ENCODE measurements at places on chromosomes 12 and 14. TPM values are rescaled to one million over a fixed set of nuclear protein-coding genes. Genes with fewer than 3 reads are reported as not detected.
A peak's percentile ranks its signal among the peaks of the same experiment; 100 is the strongest.

B3GNT4 gene
- total RNA-seq, result 1.4 TPM

SLC22A17 gene
- 39.4 TPM for total RNA-seq

HCAR2 gene
- not detected for total RNA-seq

PPP4R4 gene
- total RNA-seq, result 9.6 TPM

HNF1A gene
- total RNA-seq, result not detected

GRCh38 chr12:117105902-117106301 lies 6.7 kb upstream of the TESC start:
- H3K4me1 ChIP-seq, result no peaks in the 10 kb centered on the region
- no peak overlapping the region for H3K27ac ChIP-seq
- no peak for DNase-seq
- no peak overlapping the region for H3K4me3 ChIP-seq
- H3K36me3 ChIP-seq, result no peaks in the 10 kb centered on the region

GRCh38 chr14:57533214-57533613 lies 39.6 kb upstream of the CCDC198 start:
- H3K27ac ChIP-seq, result no peak overlapping the region
- H3K4me1 ChIP-seq, result no peaks in the 10 kb centered on the region
- H3K36me3 ChIP-seq, result no peaks in the 10 kb centered on the region
- H3K27me3 ChIP-seq, result no peaks in the 10 kb centered on the region
- DNase-seq, result no peak

GRCh38 chr14:90828642-90829487 lies 12.6 kb upstream of the TTC7B start:
- no peak overlapping the region for H3K4me3 ChIP-seq
- no peak overlapping the region for H3K27ac ChIP-seq
- no peaks in the 10 kb centered on the region for H3K36me3 ChIP-seq
- peaks cover 10% of the 10 kb centered on the region for H3K27me3 ChIP-seq
- no peak for DNase-seq

GRCh38 chr14:38238878-38239277 lies 17.0 kb downstream of the CLEC14A start:
- no peaks in the 10 kb centered on the region for H3K27me3 ChIP-seq
- H3K4me1 ChIP-seq, result no peaks in the 10 kb centered on the region
- no peak overlapping the region for H3K4me3 ChIP-seq
- DNase-seq, result no peak

DNA sequence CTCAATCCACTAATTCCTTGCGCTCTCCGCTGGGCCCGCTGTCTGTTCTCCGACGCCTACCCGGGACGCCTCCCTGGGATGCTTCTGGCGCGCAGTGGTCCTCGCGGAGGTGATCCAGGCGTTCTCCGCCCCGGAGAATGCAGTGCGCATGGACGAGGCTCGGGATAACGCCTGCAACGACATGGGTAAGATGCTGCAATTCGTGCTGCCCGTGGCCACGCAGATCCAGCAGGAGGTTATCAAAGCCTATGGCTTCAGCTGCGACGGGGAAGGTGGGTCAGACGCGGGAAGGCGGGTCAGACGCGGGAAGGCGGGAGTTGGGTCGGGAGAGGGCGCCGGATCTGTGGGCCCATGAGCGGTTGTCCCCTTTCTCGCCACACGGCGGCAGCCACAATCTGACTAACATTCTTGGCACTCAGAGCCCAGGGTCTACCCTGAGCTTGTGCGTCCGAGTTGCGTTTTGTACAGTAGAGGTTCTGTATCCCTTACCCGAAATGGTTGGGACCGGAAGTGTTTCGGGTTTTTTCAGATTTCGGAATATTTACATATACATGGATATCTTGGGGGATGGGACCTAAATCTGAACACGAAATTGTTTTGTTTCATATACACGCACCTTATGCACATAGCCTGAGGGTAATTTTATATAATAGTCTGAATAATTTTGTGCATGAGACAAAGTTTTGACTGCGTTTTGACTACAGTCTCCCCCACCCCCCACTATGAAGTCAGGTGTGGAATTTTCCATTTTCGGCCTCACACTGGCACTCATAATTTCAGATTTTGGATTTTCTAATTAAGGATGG lies 762 bp downstream of the C12orf57 start:
- no peak for DNase-seq
- peaks cover 9% of the 10 kb centered on the region for H3K36me3 ChIP-seq
- peaks cover 11% of the 10 kb centered on the region for H3K4me1 ChIP-seq
- peak overlapping the region; percentile 91 for H3K4me3 ChIP-seq

DNA sequence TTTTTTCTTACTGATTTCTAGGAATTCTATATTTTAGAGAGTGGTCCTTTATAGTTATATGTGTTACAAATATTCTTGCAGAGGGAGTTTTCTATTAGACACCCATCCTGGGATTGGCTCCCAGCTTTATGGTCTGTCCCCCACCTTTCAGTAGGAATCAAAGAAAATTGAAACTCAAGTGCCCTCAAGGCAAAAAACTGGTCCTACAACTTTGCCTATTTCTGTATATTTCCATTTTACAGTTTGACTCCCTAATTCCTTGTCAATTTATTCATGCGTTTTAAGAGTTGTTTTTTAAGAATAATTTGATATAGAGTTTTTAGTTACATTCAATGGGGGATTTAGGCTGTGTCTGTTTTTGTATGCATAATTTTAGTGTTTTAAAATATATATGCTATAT lies 208.9 kb downstream of the SYNE2 start:
- DNase-seq, result no peak
- H3K27ac ChIP-seq, result no peak overlapping the region
- no peaks in the 10 kb centered on the region for H3K36me3 ChIP-seq
- H3K4me1 ChIP-seq, result no peaks in the 10 kb centered on the region

GRCh38 chr14:81122326-81122725 lies 98.4 kb downstream of the GTF2A1 start:
- no peaks in the 10 kb centered on the region for H3K27me3 ChIP-seq
- no peaks in the 10 kb centered on the region for H3K4me1 ChIP-seq
- H3K4me3 ChIP-seq, result no peak overlapping the region
- DNase-seq, result no peak

GRCh38 chr12:31226639-31227038 lies 99.3 kb downstream of the SINHCAF start:
- no peak for DNase-seq
- H3K27me3 ChIP-seq, result peaks cover under 1% of the 10 kb centered on the region
- H3K36me3 ChIP-seq, result no peaks in the 10 kb centered on the region
- H3K4me3 ChIP-seq, result no peak overlapping the region

- peak overlapping the region; percentile 37 for H3K4me3 ChIP-seq
- no peak overlapping the region for H3K27ac ChIP-seq
- H3K27me3 ChIP-seq, result peaks cover 95% of the 10 kb centered on the region
- peaks cover 32% of the 10 kb centered on the region for H3K4me1 ChIP-seq
These were observed 847 bp upstream of the WNT10B start for GRCh38 chr12:48972213-48972951.

GRCh38 chr14:63692310-63693020 lies 35.4 kb downstream of the SGPP1 start:
- H3K4me1 ChIP-seq, result no peaks in the 10 kb centered on the region
- H3K27ac ChIP-seq, result no peak overlapping the region
- no peaks in the 10 kb centered on the region for H3K27me3 ChIP-seq
- no peak overlapping the region for H3K4me3 ChIP-seq
- no peak for DNase-seq

DNA sequence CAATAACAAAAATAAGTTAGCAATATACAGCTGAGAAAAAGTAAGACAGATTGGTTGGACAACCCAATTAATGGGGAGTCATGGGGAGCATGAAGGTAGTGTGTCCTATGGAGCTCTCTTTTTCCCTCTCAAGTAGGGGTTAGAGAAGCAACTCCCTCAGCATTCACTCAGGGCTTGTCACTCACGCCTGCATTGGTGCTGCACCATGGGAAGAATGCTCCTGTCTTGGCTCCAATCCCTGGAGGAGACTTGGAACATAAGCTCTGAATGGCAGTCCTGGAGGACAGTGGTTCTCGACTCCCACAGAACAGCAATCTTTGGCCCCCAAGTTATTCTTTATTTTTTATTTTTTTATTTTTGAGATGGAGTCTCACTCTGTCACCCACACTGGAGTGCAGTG lies 113.8 kb downstream of the DAAM1 start:
- H3K4me1 ChIP-seq, result no peaks in the 10 kb centered on the region
- no peaks in the 10 kb centered on the region for H3K27me3 ChIP-seq
- no peak overlapping the region for H3K4me3 ChIP-seq
- no peaks in the 10 kb centered on the region for H3K36me3 ChIP-seq
- H3K27ac ChIP-seq, result no peak overlapping the region

GRCh38 chr14:37901978-37902377 lies 305.7 kb upstream of the SSTR1 start:
- no peaks in the 10 kb centered on the region for H3K4me1 ChIP-seq
- no peak overlapping the region for H3K4me3 ChIP-seq
- H3K27ac ChIP-seq, result no peak overlapping the region
- H3K27me3 ChIP-seq, result no peaks in the 10 kb centered on the region
- DNase-seq, result no peak

DNA sequence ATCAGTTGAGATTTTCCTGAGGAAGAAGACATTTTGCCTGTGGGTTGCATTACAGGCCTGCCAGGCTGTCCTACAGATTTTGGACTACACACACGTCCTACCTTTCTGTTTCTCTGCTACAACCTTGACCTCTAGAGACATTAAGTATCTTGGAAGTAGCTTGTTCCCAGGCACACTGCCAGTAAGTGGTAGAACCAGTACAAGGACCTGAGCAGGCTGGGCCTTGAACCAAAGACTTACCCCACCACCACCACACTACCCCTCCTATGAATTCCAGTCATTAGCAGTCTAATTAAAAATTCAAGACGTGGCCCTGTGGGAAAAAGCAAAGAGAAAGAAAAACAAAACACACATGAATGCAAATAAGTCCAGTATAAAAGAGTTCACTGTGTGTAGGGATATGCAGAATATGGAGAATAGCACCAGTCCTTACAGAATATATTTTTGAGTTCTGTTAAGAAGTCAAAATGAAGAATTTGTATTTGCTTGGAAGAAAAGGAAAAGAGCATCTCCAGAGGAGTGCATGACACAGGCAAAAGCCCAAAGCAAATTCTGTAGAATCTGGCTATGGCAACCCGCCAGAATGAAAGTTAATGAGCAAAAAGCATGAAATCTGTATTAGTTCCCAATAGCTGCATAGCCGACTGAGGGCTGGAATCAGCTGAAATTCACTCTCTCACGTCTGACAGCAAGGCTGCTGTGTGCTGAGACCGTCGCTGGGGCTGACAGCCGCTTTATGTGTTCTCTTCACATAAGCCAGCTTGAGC lies 74.3 kb upstream of the ST8SIA1 start:
- no peaks in the 10 kb centered on the region for H3K36me3 ChIP-seq
- DNase-seq, result no peak
- no peaks in the 10 kb centered on the region for H3K4me1 ChIP-seq
- H3K27ac ChIP-seq, result no peak overlapping the region
- H3K4me3 ChIP-seq, result no peak overlapping the region
